ENCODE measurements at places on chromosomes 11 and 22. TPM values are rescaled to one million over a fixed set of nuclear protein-coding genes. Genes with fewer than 3 reads are reported as not detected.

- no peak for DNase-seq
These were observed 14.7 kb upstream of the MFRP start for GRCh38 chr11:119361056-119361787.

GRCh38 chr22:40638261-40638660, 1.7 kb upstream of the MRTFA start:
- no peak for DNase-seq

GRCh38 chr11:63961608-63962412, 12.6 kb upstream of the COX8A start:
- DNase-seq, result no peak

DNA sequence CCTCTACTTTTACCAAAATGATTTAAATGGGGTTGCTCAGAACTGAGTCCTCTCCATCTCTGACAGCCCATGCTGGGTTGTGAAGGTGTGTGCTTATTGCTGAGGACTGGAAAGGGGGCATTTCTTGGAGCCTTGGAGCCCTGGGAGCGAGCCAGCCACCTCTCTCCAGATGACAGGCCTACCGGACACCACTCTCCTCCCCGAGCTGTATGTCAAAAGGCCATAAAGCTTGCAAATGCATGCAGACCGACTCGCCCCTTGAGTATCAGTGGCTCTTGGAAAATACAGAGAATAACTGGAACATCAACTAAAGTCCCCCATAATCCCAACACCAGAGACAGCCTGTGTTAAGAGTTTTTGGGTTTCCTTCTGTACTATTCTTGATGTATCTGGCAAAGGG, 67.9 kb upstream of the PITPNB start:
- no peak for DNase-seq

DNA sequence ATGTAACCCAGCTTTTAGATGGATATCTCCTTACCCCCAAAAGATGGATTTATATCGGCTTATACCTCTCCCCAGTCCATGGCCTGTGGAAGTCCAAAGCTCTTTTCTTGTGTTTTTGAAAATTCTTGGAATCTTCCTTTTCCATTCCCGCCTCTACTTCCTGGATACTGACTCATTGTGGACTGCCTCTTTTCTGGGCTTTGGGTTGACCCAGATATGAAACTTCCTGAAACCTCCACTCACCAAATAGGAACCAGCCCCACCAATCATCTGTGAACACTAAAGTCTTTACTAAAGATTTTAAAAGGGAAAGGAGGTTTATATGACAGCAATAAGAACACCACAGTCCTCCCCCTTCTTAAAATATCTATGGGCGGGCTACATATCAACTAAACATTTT, 163.4 kb upstream of the SYN3 start:
- DNase-seq, result no peak

DNA sequence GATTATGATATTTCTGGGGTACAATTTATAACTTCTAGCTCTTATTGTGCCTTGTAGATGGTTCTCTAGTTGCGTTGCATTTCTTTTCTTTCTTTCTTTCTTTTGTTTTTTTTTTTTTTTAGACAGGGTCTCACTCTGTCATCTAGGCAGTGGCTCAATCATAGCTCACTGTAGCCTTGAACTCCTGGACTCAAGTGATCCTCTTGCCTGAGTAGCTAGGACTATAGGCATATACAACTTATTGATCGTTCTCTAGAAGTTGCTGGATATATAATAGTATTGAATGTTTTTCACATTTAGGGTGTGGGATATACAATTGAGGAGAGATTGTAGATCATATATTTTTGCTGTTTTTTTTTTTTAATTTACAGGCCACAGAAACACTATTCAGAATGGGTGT, 119.2 kb downstream of the TMEM135 start:
- DNase-seq, result no peak

GRCh38 chr11:124749912-124750311, 2.1 kb downstream of the VSIG2 start:
- no peak for DNase-seq

GRCh38 chr22:45481661-45482060, 21.0 kb upstream of the FBLN1 start:
- no peak for DNase-seq

DNA sequence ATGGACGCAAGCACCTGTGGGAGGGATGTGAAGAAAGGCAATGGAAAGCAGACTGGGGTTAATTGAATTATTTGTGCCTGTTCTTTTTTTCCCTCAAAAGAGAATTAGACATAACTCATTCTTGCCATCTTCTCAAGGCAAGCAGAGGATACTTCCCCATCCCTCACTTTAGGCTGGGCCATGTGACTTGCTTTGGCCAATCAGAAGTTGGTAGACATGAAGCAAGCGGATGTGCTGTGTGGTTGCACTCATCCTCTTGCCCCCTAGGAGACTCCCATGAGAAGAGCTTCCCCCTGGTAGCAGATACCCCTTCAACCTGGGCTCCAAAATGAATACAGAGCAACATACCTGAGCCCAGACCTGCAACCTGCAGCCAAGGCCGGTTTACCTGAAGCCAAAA, 124.4 kb upstream of the ZC3H12C start:
- no peak for DNase-seq

- DNase-seq, result no peak
These were observed 107.5 kb downstream of the TRIM29 start for GRCh38 chr11:120030411-120030810.

DNA sequence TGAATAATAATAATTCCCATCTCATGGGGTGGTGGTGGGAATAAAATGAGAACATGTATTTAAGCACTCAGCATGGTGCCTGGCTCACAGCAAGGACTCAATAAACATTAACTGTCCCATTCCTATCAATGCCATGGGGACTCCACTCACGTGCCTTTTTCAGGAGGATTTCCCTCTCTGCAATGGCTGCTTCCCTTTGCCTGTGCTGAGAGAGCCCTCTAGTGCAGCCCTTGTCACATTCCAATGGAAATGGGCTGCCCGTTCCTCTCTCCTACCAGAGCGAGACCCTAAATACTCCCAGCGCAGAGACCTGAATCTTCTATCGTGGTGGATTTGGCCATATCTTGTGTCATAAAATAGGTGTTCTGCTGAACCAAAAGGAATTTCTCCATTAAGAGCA, 621.5 kb upstream of the B3GAT1 start:
- no peak for DNase-seq

- no peak for DNase-seq
These were observed 200.3 kb upstream of the MPPED2 start for GRCh38 chr11:30786256-30787110.

GRCh38 chr11:121336279-121336937, 43.8 kb downstream of the SC5D start:
- DNase-seq, result no peak

GRCh38 chr11:13965337-13965736, 2.8 kb downstream of the SPON1 start:
- no peak for DNase-seq

- DNase-seq, result no peak
These were observed 1.9 kb downstream of the GRAMD4 start for GRCh38 chr22:46622081-46622521.

- no peak for DNase-seq
These were observed 2.7 kb upstream of the ARHGAP42 start for GRCh38 chr11:100684101-100685065.

GRCh38 chr22:24503137-24503842, 8.2 kb downstream of the UPB1 start:
- peak; percentile 65 for DNase-seq

GRCh38 chr11:120657306-120658070, 145.9 kb downstream of the GRIK4 start:
- DNase-seq, result no peak

- DNase-seq, result no peak
These were observed 2.4 kb downstream of the GSTT4 start for GRCh38 chr22:24002851-24003250.

DNA sequence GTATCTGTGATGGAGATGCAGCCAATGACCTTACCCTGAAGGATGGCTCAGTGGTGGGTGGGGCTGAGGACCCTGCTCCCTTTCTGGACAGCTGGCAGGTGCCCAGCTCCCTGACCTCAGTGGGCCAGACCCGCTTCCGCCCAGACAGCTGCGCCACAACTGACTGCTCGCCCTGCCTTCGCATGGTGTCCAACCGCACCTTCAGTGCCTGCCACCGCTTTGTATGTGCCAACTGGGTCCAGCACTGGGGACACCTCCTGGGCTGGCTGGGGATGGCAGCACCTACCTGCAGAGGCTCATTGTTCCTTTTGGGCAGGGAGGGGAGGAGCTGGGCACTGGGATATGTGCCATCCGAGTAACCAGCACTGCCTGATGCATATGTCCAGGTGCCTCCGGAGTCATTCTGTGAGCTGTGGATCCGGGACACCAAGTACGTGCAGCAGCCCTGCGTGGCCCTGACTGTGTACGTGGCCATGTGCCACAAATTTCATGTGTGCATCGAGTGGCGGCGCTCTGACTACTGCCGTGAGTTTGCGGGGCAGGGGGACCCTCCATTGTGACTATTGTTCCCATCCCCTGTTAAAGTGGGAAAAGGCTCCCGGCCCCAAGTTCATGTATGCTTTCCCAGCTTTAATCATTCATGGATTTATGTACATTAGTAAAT, 84.8 kb downstream of the OTOG start:
- no peak for DNase-seq

DNA sequence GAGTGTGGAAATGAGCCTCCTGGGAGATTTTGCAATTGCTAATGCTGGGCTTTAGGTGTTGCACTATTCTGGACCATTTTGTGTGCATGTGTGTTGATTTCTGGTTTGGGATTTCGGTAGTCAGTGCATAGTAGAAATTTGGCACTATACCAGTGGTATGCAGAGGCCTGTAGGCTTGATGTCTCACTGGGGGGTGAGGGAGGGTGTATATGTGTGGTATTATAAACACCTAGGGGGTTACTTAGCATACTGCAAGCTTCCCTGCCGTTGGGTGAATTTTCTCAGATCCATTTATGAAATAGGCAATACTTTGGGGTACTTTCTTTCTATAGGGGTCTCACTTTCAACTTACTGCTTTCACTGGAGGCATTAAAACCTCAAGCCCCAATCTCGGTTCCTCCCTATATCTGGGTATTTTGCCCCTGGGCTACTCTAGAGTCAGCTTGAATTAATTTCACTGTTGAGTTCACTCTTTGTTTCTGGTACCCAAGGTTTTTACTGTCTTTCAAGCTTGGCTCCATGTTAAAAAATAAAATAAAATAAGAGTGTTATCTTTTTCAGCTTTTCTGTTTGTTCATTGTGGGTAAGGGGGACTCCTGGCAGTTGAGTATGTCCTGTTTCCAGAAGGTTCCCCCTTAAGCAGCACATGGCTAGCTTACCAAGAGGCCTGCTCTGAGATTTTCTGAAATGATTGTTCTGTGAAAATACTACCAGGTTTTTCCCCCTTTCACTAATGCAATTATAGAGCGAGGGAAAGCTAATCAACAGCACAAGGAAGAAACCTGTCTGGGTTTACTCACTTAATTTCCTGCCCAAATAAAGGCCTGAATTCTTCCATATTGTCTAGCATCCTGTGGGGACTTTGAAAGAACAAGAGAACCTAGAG, 45.8 kb downstream of the PPFIBP2 start:
- DNase-seq, result no peak

DNA sequence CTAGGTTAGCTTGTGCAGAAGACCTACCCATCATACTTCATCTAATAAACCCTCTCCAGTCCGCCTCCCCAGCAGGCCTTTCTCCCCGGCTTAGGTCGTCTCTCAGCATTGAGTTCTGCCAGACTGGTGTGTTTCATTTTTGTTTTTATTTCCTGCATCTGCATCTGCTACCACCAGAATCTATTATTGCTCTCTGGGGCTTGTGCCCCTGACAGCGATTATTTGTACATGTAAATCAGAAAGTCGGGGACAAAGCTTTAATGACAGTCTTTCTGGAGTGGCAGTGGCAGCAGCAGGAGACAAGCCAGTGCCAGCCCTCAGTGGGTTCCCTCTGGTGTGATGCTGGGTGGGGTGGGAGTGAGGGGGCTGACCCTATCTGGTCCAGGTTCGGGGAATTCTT, 127.5 kb downstream of the PKNOX2 start:
- no peak for DNase-seq

DNA sequence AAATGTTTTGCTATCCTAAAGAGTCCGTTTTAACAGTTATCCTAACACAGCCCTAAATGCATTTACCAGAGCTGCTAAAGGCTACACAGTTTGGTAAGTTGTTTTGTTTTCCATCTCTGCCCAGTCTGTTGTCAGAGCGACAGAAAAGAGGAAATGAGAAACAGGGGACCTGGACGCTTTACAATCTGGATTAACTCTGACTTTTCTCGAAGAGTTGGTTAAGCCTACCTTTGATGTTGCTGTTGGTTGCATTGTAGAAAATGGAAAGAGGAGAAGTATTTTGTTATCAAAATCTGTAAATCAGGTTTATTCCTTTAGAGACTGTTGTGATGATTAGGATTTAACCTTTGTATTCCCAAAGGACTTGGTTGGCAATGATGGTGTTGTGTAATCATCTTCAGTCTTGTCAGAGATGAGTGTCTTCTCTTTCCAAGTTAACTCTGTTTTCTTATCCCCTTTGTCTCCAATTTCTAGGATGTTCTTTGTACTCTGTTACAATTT, 481 bp downstream of the ANGPTL5 start:
- DNase-seq, result no peak

The LRRC32 gene
- 117 TPM for total RNA-seq

The SAA4 gene
- total RNA-seq, result not detected

The OR9I1 gene
- total RNA-seq, result not detected

The CELSR1 gene
- 3.3 TPM for total RNA-seq

The TNNT3 gene
- 4.4 TPM for total RNA-seq

The CCDC87 gene
- total RNA-seq, result 1.1 TPM

The CSRP3 gene
- total RNA-seq, result not detected

The OR4A16 gene
- total RNA-seq, result not detected

The SLC6A5 gene
- total RNA-seq, result not detected

The CCND1 gene
- 259 TPM for total RNA-seq

The MRPL23 gene
- 139 TPM for total RNA-seq

The C11orf97 gene
- total RNA-seq, result not detected

The PLEKHB1 gene
- 226 TPM for total RNA-seq

The VWCE gene
- total RNA-seq, result 6.3 TPM

The BTBD18 gene
- not detected for total RNA-seq

The ARHGEF17 gene
- 105 TPM for total RNA-seq

The OR51E2 gene
- total RNA-seq, result not detected

The RRP7A gene
- 26.4 TPM for total RNA-seq
